WTC11 (cell line): ENCODE measurements at places on chromosomes 11 and 22. TPM values are rescaled to one million over a fixed set of nuclear protein-coding genes. Genes with fewer than 3 reads are reported as not detected.

Gene UCP2
- total RNA-seq, result 54.0 to 66.8 TPM (median 64.2 TPM) in 3 replicates

Gene MRGPRX3
- total RNA-seq, result not detected in 3 replicates

Gene CALCA
- total RNA-seq, result 0.41 to 0.62 TPM (median 0.42 TPM) in 3 replicates

Gene OR56A5
- total RNA-seq, result 0.27 TPM in 1 of 3 replicates, not detected in the others

DNA sequence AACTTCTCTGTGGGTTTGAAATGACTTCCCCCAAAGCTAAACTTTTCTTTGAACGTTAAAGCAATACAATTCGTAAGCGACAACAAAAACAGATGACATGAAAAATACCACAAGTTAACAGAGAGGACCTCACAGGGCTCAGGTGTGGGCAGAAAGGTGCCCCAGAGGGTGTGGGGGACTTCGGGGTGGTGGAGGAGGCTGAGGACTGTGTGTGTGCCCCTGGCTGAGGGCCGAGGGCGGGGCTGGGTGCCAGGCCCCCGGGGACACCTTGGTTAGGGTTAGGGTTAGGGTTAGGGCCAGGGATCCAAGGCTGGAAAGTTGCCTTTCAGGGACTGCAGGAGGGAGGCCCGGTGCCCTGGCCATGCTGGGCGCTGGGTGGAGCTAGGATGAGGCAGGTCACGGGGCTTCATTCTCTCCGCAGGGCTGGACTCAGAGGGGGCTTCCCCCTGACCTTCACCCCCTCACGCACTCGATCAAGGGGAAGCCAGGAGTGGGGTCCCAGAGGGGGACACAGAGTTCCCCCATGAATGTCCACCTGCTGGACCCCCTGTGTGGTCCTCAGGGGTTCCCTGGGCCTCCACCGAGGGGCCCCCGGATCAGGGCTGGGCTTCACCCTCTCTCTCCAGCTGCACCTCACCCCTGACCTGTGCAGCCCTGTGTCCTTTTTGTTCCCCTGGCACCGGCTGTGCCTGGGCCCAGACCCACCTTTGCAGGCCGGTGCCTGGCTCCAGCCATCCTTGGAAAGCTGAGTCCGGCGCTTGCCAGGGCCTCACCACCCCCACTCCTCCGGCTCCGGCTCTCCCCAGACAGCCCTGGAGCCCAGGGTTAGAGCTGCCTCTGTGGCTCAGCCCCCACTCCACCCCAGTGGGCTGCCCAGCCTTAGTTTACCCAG, 7.0 kb downstream of the TNNI2 start:
- DNase-seq, result no peak

DNA sequence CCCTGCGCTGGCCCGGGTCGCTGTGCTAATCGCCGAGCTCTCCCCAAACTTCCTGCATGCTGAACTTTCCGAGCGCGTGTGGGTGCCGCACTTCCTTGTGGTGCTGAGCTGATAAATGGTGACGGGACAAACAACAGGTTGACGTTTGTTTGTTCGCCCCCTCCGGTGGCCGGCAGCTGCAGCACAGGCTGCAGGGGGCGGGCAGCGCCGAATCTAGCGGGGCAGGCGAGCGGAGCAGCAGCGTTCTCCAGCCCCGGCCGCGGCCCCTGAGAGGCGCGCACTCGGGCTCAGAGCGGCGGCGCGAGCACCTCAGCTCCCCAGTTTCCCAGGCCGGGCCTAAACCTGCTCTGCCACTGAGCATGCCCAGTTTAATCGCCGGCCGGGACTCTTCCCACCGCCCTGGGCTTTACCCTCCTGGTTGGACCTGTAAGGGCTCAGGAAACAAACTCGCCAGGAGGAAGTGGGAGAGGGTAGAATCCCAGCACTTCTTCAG, at the start of gene PDGFD:
TSS of gene PDGFD (minus strand) at position 120 of the 493 bp plus-strand sequence.
- peak; percentile 89 for DNase-seq

GRCh38 chr22:16989915-16990314, 18.1 kb downstream of the GAB4 start:
- no peak for DNase-seq

GRCh38 chr22:36343070-36343719, 44.6 kb downstream of the MYH9 start:
- DNase-seq, result no peak

GRCh38 chr11:31824879-31825837, 14.0 kb upstream of the PAX6 start:
- DNase-seq, result no peak

DNA sequence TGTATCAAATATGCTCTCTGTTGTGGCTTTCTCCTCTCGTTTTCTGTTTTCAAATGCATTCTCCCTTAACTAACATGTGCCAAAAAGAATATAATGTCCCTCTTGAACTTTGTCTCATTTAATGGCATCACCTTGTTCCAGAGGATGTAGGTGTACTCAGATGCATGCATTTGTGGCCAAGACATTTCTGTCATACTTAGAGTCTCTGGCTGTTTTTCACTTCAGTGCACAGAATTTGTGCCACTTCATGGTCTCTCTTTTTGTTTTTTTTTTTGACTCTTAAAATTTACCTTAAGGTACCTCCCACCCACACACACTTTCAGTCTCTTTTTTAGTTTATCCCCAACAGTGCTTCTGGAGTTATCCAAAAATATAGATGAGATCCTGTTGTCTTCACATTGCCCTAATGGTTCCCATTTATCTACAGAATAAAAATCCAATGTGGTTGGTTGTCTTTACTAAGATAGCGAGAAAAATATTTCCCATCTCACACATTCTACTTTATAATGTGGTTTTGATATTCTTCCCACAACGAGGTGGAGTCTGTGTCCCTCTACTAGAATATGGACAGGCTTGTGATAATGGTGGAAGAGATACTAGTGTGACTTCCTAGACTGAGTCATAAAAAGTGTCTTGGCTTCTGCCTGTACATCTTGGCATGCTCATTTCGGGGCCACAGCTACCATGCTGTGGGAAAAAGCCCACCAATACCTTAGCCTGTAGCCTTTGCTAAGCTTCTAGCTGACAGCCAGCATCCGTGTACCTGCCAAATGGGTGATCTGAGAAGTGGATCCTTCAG, 125.8 kb downstream of the DDX10 start:
- no peak for DNase-seq

DNA sequence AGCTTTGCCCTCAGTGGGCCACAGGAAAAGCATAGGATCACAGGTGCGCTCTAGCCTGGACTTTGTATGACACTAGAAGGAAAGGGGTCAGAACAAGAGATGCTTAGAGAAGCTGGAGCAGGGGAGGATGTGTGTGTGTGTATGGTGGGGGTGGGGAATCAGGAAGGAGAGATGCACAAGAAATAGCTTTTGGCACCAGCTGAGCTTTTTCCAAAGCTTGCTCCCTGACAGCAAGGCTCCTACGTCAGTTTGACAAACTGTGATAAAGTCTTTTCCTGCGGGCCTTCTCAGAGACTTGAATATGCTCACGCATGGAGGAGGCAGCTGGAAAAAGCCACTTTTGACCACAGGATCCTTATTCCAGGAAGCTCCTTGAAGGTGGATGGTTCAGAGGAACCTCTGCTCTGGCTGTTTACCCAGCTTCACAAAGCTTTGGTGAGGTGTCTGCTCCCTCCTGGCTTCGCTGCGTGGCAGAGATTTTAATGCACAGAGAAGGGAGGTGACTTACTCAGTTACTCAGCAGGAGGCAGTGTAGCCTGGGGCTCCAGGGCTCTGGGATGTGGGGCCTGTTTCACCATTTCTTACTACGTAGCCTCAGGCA, 3.9 kb downstream of the CDC42EP1 start:
- DNase-seq, result no peak

DNA sequence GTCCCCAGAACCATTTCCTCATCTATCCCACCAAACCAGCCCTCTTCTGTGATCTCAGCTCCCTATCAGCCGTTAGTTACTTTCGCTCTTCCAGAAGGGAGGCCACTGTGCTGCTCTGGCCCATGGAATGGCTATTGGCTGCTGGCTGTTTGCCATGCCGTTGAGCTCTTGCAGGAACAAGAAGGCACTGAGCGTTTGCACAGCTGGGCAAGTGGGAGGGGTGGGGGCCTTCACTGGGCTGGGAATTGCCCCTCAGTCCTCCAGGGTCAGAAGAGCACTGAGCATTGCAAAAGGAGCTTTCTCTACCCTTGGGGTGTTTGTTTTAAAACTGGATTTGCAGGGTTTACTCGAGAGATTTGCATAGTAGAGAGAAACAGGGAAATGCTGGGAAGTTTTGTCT, 129.0 kb upstream of the PARVA start:
- peak; percentile 29 for DNase-seq

GRCh38 chr11:63882555-63883242, 34.3 kb downstream of the RCOR2 start:
- DNase-seq, result peak; percentile 68

- DNase-seq, result no peak
These were observed 2.0 kb upstream of the NLRX1 start for GRCh38 chr11:119166368-119167076.

- DNase-seq, result no peak
These were observed 256.0 kb upstream of the SESN3 start for GRCh38 chr11:95486979-95487378.

- no peak for DNase-seq
These were observed 5.8 kb upstream of the CELF1 start for GRCh38 chr11:47558695-47559094.

GRCh38 chr11:129639300-129639699, 176.3 kb upstream of the TMEM45B start:
- no peak for DNase-seq

DNA sequence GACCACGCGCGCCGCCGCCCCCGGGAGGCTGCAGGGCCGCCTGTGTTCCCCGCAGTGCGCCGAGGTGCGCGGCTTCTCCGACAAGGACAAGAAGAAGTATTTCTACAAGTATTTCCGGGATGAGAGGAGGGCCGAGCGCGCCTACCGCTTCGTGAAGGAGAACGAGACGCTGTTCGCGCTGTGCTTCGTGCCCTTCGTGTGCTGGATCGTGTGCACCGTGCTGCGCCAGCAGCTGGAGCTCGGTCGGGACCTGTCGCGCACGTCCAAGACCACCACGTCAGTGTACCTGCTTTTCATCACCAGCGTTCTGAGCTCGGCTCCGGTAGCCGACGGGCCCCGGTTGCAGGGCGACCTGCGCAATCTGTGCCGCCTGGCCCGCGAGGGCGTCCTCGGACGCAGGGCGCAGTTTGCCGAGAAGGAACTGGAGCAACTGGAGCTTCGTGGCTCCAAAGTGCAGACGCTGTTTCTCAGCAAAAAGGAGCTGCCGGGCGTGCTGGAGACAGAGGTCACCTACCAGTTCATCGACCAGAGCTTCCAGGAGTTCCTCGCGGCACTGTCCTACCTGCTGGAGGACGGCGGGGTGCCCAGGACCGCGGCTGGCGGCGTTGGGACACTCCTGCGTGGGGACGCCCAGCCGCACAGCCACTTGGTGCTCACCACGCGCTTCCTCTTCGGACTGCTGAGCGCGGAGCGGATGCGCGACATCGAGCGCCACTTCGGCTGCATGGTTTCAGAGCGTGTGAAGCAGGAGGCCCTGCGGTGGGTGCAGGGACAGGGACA, 2.7 kb downstream of the NLRP6 start:
- no peak for DNase-seq

DNA sequence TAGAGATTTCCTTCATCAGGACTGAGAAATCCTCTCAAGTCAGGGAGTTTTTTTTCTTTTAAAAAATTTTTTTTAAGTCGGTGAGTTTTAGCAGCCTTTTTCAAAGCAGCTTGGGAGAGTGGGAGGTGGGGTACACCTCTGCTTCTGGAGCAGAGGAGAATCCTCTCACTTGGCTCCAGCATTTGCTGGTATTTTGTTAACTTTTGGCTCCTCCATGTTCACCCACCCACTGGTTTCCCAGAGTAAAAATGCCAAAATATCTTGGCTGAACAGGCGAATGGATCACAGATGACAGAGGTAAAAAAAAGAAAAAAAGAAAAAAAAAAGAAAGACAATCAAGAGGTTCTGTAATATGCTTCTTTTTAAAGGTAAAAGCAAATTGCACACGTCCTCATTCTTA, 68.0 kb downstream of the GAB2 start:
- DNase-seq, result no peak

- DNase-seq, result no peak
These were observed 544.4 kb downstream of the MIAT start for GRCh38 chr22:27201741-27202140.

DNA sequence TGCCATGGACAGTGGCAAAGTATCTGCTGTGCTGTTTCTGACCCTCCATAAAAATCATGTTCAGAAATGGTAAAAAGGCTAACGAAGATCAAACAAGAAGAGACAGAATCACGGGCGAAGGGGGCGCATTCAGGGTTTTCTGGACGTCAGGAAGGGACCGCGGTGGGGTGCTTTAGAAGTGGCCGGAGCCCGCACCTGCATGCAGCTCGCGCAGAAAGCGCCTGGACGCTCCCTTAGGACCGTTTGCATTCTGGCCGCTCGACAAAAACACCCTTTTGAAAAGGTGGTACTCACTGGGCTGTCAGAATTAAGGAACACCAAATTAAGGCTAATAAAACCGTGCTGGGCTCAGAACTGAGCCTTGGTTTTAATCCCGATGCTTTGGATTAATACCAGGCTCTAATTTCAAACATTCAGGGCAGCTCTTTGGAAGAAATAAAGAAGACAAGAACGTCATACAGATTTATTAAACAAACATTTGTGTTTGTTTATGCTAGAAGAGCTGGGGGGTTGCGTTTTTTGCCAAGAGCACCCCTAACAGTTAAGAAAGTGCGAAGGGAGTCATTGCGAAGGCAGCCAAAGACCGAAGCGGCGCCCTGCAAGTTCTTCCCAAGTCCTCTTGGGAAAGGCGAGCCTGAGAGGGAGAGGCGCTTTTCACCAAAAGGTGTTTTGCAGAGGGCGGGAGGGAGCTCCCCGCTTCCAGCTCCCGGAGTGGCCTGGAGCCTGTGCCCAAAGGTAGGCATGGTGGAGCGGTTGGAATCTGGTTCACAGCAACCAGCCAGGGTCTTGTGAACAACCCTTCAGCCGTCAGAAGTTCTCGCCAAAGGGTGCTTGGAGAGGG, 47.7 kb upstream of the DBX1 start:
- peak; percentile 54 for DNase-seq

- DNase-seq, result no peak
These were observed 45.9 kb upstream of the RTL6 start for GRCh38 chr22:44543781-44544477.

DNA sequence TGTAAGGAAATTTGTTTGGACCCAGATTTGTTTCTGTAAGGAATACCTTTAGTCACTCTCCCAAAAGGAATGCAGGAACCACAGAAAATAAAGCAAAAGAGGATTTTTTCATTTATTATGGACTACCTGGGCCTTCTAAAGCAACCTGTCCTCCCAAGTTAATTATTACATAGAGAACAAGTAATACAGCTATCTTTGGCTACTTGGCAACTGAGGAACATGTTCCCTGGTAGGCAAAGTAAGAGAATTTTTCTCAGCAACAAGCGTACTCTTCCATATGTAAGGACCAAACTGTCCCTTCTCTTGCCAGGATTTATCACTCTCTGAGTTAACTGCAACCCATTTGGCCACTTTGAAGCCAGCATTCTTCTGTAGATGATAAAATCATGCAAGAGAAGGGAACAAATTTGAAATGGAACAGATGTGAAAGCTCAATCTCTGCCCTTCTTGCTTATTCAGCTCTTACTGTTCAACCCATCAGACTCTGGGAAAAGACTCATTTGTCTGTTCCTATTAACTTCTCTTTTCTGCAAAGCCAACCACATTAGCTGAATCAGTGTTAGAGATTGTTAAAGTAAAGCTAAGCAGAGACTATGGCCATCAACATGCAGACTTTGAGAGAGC, 190.2 kb downstream of the SWAP70 start:
- no peak for DNase-seq

GRCh38 chr11:112315057-112315720, 54.5 kb upstream of the PLET1 start:
- DNase-seq, result no peak
